ENCODE measurements at places on chromosomes 12 and 14.

GRCh38 chr12:118581371-118581770 is 205.0 kb downstream of the SUDS3 start:
- no peak for DNase-seq

- no peak for DNase-seq
Observed at GRCh38 chr14:72528863-72529175, 365.1 kb downstream of the DPF3 start.

DNA sequence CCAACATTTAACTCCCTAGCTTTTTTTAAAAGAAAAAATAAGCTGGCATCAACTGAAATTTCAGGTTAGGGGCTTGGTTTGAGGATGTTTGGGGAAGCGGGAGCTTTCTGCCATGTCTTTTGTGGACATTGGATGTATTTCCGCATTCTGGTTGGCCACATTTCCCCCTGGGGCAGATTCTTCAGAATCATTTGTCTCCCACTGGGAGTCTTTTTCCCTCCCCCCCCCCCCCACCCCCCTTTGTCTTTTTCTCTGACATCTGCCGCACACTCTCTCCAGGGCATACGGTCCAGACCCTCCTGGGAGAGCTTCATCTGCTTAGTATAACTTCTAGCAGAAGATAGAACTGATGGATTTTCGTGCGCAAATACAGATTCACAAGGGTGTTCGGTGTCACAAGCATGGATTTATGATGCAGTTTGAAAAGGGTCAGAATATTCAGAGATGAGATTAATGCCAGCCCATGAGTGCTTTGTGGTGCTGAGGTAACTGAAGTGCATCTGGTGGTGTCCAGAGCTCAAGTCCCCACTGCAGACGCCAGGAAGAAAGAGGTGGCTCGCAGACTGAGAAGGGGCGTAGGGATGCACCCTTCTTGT is 40.2 kb downstream of the ETV6 start:
- no peak for DNase-seq

DNA sequence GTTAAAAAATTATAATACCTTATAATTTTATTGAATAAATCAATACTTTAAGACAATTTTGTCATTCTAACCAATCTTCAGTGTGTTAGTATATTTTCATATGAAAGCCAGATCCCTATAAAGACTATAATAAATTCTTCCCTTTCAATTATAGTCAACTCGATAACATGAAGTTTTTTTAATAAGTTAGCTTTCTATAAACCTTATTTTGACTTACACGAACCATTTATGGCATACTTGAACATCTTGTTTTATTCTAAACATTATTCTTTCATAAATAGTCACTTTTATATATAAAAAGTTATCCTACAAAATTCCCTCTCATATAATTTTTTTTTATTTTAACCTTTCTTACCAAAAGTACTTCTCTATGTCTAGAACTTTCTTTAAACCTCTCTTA is 1002.3 kb downstream of the TMEM121 start:
- no peak for DNase-seq

- peak; percentile 36 for DNase-seq
Observed at GRCh38 chr12:62190689-62191490, 69.3 kb upstream of the USP15 start.

GRCh38 chr12:120832737-120833136 is 71.4 kb downstream of the SPPL3 start:
- DNase-seq, result no peak

DNA sequence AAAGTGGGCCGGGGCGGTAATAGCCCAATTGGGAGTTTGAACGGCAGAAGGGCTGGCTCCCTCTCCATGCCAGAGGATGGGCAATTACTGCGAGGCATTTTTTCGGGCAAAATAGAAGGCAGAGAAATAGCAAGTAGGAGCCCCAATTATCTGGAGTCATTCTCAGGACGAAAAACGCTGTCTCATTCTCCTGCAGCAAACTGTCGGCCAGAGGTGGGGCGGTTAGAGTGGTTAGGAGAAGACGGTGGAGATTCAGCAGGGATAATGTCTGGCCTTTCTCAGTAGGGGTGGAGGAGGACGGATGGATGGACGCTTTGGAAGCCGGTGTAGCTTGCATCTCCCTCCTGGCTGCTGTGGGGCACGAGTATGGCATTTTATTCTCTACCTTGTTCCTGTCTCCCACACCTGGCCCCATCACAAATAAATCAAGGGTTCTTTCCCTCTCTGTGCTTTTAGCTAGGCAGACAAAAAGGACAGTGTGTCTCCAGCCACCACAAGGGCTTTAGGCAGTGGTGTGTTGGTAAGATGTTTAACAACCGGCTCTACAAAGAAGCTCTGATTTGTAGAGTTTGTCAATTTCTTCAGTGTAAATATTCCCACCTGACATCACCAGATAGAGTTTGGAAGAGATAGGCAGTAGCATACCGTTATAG is 140.5 kb upstream of the LHX5 start:
- DNase-seq, result no peak

DNA sequence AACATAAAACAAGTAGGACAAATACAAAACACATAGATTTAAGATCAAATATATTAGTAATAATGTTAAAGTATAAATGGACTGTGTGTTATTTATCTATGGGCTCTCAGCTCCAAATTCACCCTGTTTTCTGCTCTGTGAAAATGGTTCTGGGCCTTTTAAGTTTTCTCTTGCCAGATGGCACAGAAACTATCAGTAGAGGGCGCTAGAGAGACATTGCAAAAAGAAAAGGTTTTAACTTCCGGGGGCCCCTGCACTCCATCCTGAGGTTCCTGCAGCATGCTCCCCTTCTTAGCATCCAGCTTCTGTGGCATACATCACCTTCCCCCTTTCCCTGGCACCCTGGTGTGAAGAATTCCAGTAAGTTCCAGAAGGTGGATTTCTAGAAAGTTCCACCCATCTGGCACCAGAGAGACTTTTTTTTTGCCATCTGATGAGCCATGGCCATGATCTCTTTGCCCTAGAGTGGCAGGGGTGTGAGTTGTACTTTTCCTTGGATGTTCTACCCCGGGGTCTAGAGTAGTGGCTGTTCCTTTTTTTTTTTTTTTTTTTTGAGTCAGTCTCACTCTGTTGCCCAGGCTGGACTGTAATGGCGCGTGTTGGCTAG is 29.3 kb downstream of the ZCRB1 start:
- DNase-seq, result no peak

- no peak for DNase-seq
Observed at GRCh38 chr12:87758271-87758670, 270.9 kb downstream of the C12orf50 start.

GRCh38 chr12:128458301-128458974 is 191.5 kb downstream of the TMEM132C start:
- no peak for DNase-seq

GRCh38 chr12:54991161-54991990 is 6.8 kb upstream of the TESPA1 start:
- peak; percentile 58 for DNase-seq

Measured in stimulated activated CD8-positive, alpha-beta memory T cell treated with anti-CD3 and anti-CD28 coated beads, Interleukin-4, amount 100 ng/mL, for 48 hours (primary cell).